ENCODE measurements at places on chromosomes 2 and 18.

DNA sequence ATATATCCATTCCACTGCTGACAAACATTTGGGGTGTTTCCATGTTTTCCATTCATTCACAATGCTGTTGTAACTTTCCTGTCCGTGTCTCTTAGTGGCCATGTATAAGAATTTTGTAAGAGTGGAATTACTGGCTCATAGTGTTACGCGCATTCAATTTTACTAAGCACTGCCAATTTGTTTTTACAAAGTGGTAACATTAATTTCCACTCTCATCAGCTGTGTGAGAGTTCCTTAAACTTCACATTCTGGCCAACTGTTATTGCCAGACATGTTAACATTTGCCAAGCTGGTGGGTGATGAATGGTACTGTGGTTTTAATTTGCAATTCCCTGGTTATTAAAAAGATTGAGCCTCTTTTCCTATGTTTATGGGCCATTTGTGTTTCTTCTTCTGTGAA, 134.2 kb downstream of the DTNB start:
- DNase-seq = no peak

- DNase-seq = no peak
Observed at GRCh38 chr2:71223767-71224333, 3.1 kb downstream of the PAIP2B start.

DNA sequence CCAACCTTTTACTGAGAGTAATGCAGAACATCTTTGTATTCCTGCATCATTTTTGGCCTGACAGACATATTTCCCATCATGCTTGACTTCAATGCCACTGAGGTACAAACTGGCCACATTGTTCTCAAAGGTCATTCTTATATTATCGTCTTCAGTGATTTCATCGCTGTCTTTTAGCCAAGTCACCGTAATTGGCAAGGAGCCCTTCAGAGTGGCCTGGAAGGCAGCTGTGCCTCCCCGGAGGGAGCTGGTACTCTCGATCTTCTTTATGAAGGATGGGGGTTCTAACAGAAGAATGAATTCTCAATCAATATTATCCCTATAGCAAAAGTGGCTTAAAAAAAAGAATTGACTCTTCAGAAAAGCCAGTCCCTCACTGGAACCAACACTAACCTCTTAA, 75.9 kb downstream of the TTN start:
- no peak for DNase-seq

DNA sequence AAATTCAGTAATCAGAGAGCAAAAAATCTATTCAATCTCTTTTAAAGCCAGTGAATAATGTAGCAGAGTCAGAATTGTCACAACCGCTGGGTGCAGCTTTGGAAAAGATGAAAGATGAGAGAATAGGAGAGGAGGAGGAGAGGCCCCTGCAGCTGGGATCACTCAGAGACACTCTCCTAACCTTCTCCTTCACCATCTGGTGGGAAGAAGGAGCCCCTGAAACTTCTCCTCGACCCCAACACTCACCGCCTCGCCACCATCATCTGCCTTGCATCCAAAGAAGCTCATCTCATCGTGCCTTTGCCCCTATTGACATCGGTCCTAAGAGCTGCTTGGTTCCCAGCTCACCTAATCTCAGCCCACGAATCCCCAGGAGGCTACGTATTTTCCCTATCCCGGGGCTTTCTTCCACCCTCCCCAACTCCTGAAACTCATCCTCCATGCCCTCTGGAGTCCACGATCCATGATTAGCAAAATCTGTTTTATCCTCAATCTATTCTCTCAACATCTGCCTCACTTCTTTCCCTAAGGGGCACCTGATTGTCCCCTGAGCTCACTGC, 58.5 kb downstream of the PKDCC start:
- DNase-seq = no peak

DNA sequence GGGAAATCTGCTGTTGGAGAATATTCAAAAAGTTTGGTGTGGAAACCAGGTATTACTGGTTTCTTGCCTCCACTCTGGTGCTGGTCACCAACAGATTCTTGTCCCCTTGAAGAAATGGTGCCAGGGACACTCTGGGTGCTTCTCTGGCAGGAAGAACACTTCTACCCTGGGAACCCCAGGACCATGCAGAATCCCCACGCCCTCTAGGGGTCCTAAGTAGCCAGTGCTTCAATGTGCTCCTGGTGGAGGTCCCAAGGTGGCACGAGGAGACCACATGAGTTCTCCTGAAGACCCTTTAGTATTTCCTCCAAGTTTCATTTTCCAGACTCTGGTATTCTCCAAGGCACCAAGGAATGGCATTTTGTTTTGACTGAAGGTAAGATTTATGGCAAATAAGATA, 380.6 kb downstream of the TSN start:
- no peak for DNase-seq

GRCh38 chr18:69755856-69756496, 191.7 kb downstream of the CD226 start:
- no peak for DNase-seq

DNA sequence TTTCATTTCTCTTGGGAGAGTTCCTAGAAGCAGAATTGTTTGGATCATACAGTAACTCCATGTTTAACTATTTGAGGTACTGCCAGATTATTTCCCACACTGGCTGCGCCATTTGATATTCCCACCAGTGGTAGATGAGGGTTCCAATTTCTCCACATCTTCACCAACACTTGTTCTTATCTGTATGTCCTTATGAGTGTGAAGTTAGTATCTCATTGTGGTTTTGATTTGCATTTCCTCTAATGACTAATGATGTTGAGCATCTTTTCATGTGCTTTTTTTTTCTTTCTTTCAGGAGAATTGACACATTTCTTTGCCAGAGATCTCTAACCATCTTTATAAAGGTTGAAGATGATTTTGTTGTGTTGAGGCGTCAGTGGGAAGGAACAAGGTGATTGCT, 4.1 kb upstream of the MGAT5 start:
- no peak for DNase-seq

- no peak for DNase-seq
Observed at GRCh38 chr2:10501451-10501961, 53.4 kb upstream of the ODC1 start.

DNA sequence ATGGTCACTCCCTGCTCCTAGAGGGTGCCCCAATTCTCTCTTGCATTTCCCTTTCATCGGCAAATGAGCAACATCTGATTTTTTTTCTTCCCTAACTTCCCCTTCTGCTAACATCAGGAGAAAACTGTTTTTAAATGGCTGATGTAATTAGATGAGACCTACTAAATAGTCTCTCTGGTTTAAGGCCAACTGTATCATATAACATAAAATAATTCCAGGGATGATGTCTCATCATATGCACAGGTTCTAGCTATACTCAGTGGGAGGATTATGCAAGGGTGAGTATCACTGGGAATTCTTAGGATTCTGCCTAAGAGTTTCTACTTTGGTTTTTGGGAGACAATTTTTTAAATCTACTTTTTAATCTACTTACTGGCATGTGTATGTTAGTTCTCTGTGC, 193.4 kb downstream of the PARD3B start:
- DNase-seq = no peak

GRCh38 chr2:19408592-19408991, 50.2 kb upstream of the OSR1 start:
- DNase-seq = no peak

DNA sequence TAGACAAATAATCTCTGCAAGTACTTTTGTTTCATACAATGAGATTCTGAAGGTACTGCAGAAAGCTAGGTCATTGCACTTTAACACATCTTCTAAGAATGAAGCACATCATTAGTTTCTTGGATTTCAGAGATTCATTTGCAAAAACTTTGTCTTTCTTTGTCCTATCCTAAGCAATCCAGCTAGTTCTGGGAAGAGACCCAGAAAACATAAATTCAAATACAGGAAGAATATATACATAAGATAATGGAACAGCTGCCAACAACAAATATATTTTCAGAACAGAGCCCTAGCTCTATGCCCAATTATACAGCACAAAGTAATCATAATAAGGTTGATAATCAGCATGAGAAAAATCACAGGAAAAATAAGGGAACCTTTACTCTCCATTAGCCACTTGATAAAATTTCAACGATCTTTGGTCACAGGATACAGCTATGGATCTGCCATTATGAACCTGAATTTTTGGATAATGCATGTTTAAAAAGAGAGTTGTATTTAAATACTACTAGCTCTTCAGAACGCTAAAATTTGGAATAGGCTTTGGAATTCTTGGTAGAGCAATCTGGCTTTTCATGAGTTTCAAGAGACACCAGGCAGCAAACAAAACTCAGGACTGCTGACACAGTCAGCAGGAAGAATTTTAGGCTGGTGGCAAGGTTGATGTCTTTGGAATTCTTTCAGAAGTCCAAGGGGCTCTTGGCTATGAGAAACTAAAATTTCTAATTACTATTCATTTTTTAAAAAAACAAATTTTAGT, 250.4 kb upstream of the SMIM21 start:
- no peak for DNase-seq

DNA sequence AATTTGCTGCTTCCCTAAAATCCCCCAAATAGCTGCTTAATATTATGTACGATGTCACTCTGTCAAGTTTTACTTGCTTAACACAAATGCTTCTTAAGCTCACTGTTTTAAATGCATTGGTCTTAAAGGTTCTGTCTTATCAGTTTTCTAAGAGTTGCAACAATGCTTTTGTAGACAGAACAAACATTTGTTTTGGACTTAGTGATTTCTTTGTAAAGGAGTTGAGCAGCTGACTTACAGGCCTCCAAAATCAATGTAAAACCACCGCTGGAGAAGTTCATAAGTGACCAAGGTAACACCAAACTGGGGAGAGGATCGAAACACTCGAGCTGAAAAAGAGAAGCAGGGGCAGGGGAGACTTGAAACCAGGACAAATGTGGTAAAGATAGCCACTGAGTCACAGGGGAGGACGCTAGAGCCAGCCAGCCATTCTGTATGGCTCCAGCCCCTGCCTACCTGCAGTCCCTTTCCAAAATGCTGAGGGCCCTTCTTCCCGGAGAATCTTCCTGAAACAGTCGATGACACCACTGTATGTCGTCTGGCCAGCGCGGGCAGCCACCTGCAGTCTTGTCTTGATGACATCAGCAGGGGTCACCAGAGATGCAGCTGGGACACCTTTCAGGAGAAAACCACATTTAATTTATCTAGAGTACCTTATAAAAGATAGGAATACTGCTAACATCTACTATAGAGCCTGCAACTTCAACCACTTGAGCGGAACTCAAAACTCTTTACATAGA, 100.2 kb downstream of the DYNC1I2 start:
- DNase-seq = no peak

GRCh38 chr2:222982010-222982908, 69.7 kb upstream of the KCNE4 start:
- no peak for DNase-seq

GRCh38 chr2:219369447-219369861, 18.3 kb downstream of the DNPEP start:
- DNase-seq = no peak

GRCh38 chr2:95539836-95540235, 52.0 kb upstream of the TRIM43 start:
- no peak for DNase-seq

GRCh38 chr2:31764169-31764568, 183.4 kb upstream of the SRD5A2 start:
- DNase-seq = no peak

GRCh38 chr18:49608366-49609255, 46.8 kb downstream of the LIPG start:
- DNase-seq = no peak

- no peak for DNase-seq
Observed at GRCh38 chr2:108965540-108966289, 23.3 kb downstream of the EDAR start.

- DNase-seq = no peak
Observed at GRCh38 chr2:217195658-217196446, 336.0 kb upstream of the TNP1 start.

- no peak for DNase-seq
Observed at GRCh38 chr2:161919873-161920272, 154.1 kb downstream of the DPP4 start.

DNA sequence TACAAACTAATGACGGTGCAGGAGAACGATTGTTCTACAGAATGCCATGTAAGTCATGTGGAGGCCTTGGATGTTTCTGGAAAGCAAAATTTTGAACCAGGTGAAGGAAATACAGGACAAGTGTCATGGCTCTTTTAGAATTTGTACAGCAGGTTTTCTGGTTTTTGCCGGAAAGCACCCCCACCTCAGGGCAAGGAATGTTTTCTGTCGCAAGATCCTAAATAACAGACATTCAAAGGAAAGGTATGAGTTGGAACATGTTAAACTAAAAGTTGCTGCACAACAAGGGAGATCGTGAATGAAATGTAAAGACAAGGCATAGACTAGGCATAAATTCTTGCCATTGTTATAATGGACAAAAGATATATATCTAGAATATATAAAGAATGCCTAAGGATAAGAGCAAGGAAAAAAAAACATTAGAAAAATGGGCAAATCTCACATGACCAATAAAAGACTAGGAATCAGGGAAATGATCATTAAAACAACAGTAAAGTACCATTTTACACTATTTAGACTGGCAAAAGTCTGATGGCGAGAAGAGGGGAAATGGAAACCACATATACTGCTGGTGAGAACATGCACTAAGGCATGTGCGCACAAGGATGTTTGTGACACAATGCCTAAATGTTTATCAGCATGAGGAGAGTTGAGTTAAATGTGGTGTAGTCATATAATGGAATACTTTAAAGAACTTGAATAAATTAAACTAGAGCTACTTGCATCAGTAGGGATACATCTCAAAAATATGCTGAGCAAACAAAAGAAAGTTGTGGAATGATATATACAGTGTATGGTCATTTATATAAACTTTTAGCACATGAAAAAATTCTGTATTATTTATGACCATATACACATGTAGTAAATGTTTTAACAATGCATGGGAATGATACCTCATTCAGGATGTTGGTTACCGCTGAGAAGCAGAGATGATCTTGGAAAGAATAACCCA, 127.0 kb downstream of the EML6 start:
- no peak for DNase-seq

- no peak for DNase-seq
Observed at GRCh38 chr2:235789552-235789951, 295.7 kb downstream of the AGAP1 start.

DNA sequence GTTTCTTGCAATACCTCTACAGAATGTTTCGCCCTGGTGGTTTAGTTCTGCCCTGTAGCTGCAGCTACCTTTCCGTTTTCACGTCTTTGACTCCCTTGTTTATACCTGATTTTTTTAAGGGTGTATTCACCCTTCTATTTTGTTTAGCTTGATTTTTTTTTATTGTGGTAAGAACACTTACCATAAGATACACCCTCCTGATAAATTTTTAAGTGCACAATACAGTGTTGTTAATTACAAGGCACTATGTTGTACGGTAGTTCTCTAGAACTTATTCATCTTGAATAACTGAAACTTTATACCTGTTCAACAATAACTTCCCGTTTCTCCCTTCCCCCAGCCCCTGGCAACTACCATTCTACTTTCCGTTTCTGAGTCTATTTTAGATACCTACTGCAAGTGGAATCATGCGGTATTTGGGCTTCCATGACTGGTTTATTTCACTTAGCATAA, 48.9 kb upstream of the NABP1 start:
- DNase-seq = no peak

DNA sequence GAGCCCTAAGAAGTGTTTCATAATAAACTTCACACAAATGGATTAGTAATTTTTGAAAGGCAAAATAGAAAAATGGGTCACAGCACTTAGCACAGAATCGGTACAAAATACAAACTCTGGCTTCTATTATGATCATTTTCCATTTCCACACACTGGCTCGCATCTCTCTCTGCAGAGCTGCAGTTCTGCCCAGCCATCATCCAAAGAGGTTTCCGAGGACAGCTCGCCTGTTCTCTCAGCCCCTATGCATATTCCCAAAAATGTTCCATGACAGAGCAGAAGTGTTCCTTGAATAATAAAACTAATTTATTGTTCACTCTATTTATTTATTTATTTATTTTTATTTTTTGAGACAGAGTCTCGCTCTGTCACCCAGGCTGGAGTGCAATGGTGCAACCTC, 115.6 kb downstream of the AP1S3 start:
- no peak for DNase-seq

All from left renal cortex interstitium (tissue), 4 donors.